ENCODE measurements at places on chromosomes 3 and 15.

DNA sequence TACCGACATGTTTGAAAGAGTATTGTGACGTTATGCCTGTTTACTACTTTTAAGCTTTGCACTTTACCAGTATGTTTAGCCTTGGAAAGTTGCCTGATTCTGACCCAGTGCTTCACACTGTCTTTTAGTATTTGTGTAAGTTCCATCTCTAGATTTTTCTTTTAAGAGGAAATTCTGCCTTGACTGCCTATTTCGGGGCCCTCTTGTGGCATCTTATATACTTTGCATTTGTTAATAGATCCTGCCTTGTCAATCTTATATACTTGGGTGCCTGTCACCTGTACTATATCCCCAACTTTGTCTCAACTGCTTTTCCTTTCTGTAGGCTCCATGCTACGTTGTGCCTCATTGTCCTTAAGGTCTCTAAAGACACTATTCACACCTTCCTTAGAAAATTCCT is 244.6 kb downstream of the STXBP5L start:
- DNase-seq = no peak

DNA sequence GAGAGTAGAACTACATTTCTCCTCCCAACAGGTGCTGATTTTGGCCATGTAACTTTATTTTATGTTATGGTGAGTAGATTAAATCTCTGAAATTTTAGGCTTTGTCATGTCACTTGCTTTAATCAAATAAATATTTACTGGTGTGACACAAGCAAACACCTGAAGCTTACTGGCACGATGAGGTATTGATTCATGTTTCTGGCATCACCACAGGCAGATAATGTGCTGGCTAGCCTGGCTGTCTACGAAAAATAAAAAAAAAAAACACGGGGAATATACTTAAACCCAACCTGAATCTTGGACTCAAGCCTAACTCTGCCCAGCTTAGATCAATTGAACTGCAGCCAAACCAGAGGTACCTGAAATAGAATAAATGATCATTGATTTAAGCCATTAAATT is 65.6 kb upstream of the CADM2 start:
- DNase-seq = no peak

DNA sequence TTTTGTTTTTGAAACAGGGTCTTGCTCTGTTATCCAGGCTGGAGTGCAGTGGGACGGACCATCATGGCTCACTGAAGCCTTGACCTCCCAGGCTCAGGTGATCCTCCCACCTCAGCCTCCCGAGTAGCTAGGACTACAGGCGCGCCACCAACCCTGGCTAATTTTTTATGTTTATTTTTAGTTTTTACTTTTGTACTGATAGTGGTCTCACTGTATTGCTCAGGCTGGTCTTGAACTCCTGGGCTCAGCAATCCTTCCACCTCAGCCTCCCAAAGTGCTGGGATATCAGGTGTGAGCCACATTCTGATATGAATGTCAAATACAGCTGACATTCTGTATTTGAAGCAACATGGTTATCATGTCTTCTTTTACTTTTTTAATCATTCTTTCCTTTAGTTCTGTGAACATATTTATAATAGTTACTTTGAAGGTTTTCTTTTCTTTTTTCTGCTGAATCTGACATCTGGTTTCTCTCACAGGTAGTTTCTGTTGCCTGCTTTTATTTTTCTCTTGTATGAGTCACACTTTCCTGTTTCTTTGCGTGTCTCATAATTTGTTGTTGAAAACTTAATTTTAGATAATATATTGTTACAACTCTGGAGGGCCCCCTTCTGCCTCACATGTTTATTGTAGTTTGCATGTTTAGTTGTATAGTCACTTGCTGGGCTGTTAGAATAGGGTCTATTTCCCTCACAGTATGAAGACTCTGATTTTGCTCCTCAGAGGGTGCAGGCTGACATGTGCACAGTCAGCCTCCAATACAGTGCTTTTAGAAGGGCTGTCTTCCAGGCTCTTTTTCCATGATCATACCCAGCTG is 8.4 kb upstream of the CNTN4 start:
- DNase-seq = no peak

DNA sequence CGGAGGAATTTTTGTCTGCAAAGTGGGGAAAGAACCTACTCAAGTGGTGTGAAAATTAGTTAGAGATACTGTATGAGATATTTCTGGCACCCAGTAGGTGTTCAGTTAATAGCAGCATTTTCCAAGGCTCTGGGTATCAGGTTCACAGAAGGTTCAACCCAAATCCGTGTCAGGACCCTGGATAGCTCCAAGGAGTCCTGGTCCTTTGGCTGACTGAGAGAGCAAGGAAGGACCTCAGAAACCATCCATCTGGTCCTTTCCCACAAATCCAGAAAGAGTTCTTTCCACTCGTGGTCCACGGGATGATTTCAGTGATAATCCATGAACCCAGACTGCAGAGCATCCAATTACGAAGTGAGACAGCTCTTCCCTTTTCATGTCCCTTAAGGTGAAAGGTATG is 51.4 kb downstream of the SLC6A11 start:
- no peak for DNase-seq

- DNase-seq = no peak
Observed at GRCh38 chr3:21392526-21392925, 358.5 kb downstream of the ZNF385D start.

DNA sequence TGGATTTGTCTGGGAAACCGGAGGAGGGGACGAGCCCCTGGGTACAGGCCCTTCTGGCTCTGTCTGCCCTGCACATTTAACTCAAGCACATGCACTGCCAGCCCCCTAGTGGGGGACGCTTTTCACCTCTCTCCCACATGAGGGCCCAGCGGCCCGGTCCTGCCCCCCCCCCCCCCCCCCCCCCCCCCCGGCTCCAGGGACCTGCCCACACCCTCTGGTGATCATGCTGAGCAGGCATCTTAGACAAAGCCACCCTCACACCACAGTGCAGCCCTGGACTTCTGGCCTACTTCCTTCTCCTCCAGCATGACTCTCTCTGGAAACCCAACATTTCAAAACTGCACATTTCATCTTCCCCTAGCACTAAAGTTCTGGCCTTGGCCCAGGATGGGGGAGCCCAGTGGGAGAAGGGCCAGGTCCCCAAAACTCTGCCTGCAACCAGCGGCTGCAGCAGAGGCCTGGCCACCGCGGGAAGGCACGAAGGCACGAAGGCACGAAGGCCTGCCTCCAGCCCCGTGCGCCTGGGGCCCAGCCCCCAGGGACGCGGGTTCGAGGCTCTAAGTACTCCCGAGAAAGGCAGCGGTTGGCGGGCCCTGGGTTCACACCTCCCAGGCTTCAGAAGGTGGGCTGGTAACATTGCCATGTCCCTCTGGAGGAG is 14.1 kb downstream of the KLF15 start:
- no peak for DNase-seq

- no peak for DNase-seq
Observed at GRCh38 chr3:12327021-12327420, 38.2 kb downstream of the PPARG start.

- no peak for DNase-seq
Observed at GRCh38 chr3:194690501-194691372, 5.1 kb downstream of the FAM43A start.

DNA sequence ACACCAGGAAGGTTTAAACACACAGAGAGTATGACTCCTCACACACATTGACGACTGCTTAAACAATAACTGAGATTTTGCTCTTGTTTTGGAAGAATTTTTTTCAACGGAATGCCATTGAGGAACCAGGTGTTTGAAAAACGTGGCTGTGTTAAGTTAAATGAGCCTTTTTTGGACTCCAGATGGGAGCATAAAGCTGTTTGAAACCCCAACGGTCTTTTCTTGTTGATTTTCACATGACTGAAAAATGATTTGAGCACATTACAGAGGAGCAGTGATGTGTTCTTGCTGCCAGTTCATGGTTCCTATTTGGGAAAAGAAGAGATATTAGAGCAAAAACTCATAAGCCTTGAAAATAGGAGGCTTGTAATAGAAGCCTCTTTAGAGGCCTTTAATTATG is 97.8 kb upstream of the SELENOK start:
- no peak for DNase-seq

DNA sequence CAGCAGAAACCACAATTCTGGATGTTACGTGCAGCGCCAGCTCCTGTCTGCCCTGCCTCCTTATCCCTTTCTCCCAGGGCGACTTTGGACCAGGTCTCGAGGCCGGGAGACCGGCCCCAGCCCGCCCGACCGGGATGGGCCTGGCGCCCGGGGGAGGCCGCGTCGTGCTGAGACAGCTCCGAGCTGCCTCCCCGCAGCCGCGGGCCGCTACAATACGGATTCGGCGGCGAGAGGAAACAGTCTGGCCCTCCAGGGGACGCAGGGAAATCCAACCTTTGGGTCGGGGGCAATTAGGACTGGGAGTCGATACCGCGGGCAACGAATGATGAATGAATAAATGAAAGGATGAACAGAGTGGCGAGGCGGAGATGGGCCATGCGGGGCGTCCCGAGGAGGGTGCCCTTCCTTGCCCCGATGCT is 537 bp downstream of the GRAMD2A start:
- no peak for DNase-seq

GRCh38 chr3:14237457-14237856 is 58.8 kb downstream of the LSM3 start:
- DNase-seq = no peak

- no peak for DNase-seq
Observed at GRCh38 chr15:47484059-47484458, 233.2 kb upstream of the SEMA6D start.

Measured in GF-D8 (cell line).